ENCODE measurements at places on chromosomes 12 and 14. TPM values are rescaled to one million over a fixed set of nuclear protein-coding genes. Genes with fewer than 3 reads are reported as not detected.
A peak's percentile ranks its signal among the peaks of the same experiment; 100 is the strongest.

GRCh38 chr12:51424662-51425539 is at the start of gene SLC4A8:
Gene SLC4A8 (plus strand): TSS chr12:51424831. CDS start chr12:51424988, 157 bp downstream.
- no peaks in the 10 kb centered on the region for H3K36me3 ChIP-seq
- DNase-seq, result peak; percentile 97
- H3K27ac ChIP-seq, result no peak within 1 kb of the TSS
- no peaks in the 10 kb centered on the region for H3K4me1 ChIP-seq
- peak within 1 kb of the TSS; percentile 35 for H3K4me3 ChIP-seq

DNA sequence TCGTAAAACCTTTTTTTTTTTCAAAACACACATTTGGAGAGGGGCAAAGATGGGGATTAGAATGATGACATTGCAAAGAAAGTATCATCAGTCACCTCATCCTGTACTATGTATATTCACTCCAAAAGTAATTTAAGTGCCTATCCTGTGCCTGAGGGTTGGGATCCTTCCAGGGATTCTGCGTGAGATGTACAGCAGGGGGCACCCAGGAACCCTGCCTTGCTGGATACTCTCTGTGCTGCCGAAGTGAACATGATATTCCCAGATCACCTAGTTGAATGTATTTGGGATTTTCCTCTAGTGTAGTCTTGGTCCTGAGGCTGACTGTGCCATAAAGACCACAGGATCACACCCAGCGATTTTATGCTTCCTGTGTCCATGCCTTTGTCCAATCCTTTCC is 372.7 kb downstream of the IPO8 start:
- no peaks in the 10 kb centered on the region for H3K4me1 ChIP-seq
- no peak overlapping the region for H3K27ac ChIP-seq
- no peaks in the 10 kb centered on the region for H3K27me3 ChIP-seq

- no peak overlapping the region for H3K27ac ChIP-seq
- H3K27me3 ChIP-seq, result no peaks in the 10 kb centered on the region
- no peak overlapping the region for H3K4me3 ChIP-seq
- peaks cover 6% of the 10 kb centered on the region for H3K4me1 ChIP-seq
- no peak for DNase-seq
- no peaks in the 10 kb centered on the region for H3K36me3 ChIP-seq
Observed at GRCh38 chr12:64582114-64582513, 28.2 kb upstream of the RASSF3 start.

DNA sequence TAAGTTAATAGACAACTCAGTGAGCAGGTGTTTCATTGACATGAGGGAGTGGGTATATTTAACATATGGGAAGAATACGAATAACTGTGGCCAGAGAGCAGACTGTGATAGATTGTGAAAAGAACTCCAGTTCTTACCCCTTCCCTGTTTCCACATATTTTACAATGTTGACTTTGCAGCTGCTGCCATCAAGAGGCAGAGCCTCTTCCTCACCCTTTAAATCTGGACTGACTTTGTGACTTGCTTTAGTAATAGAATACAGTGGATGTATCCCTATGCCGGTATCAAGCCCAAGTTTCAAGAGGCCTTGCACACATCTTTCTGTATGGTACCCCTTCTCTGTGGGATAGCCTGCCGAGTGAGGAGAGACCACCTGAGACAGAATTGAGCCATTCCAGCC is 356.7 kb downstream of the ETNK1 start:
- H3K4me1 ChIP-seq, result no peaks in the 10 kb centered on the region
- H3K27me3 ChIP-seq, result no peaks in the 10 kb centered on the region
- H3K4me3 ChIP-seq, result no peak overlapping the region

- H3K4me3 ChIP-seq, result no peak overlapping the region
- H3K27me3 ChIP-seq, result no peaks in the 10 kb centered on the region
- no peak overlapping the region for H3K27ac ChIP-seq
Observed at GRCh38 chr14:105173901-105174894, 5.6 kb upstream of the JAG2 start.

DNA sequence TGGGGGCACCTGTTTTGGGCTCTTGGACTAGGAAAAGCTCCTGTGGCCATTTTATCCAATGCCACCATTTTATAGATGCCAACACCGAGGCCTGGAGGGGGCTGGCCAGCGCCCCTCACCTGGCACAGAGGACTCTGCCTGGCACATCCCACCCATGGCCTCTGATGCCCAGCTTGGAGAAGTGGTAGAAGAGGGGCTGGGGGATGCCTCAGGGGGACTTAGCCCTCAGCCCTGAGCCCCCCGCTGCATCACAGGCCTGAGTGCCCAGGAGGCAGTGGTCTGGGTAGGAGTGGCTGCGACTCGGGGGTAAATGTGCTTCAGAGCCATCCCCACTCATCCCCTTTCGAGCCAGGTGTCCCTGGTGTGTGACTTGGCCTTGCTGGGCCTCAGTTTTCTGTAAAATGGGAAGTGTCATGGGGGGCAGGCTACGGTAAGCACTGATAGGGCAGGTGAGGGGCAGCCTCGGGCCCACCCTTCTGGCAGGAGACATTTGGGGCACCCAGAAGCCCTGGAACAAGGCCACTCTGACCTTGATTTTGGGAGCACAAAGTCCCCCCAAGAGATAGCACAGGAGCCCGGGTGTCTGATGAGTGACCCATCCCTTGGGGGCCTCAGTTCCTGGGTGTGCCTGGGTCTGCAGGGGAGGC is 22.5 kb downstream of the SH2B3 start:
- H3K27me3 ChIP-seq, result no peaks in the 10 kb centered on the region
- no peaks in the 10 kb centered on the region for H3K36me3 ChIP-seq
- peak overlapping the region; percentile 84 for H3K27ac ChIP-seq
- H3K4me1 ChIP-seq, result no peaks in the 10 kb centered on the region
- no peak overlapping the region for H3K4me3 ChIP-seq

- H3K27me3 ChIP-seq, result no peaks in the 10 kb centered on the region
- H3K36me3 ChIP-seq, result no peaks in the 10 kb centered on the region
- DNase-seq, result no peak
- H3K27ac ChIP-seq, result no peak overlapping the region
- H3K4me3 ChIP-seq, result no peak overlapping the region
- no peaks in the 10 kb centered on the region for H3K4me1 ChIP-seq
Observed at GRCh38 chr12:110365489-110366320, 37.8 kb downstream of the ANAPC7 start.

- DNase-seq, result peak; percentile 78
- peaks cover 19% of the 10 kb centered on the region for H3K4me1 ChIP-seq
- no peak overlapping the region for H3K27ac ChIP-seq
- no peaks in the 10 kb centered on the region for H3K36me3 ChIP-seq
- peak overlapping the region; percentile 73 for H3K4me3 ChIP-seq
- peaks cover 3% of the 10 kb centered on the region for H3K27me3 ChIP-seq
Observed at GRCh38 chr14:95515596-95516552, 576 bp downstream of the SYNE3 start.

GRCh38 chr14:75070383-75070782 is 942 bp downstream of the ZC2HC1C start:
- no peaks in the 10 kb centered on the region for H3K36me3 ChIP-seq
- no peaks in the 10 kb centered on the region for H3K27me3 ChIP-seq
- peak; percentile 69 for DNase-seq
- H3K4me3 ChIP-seq, result peak overlapping the region; percentile 82
- H3K27ac ChIP-seq, result peak overlapping the region; percentile 72

DNA sequence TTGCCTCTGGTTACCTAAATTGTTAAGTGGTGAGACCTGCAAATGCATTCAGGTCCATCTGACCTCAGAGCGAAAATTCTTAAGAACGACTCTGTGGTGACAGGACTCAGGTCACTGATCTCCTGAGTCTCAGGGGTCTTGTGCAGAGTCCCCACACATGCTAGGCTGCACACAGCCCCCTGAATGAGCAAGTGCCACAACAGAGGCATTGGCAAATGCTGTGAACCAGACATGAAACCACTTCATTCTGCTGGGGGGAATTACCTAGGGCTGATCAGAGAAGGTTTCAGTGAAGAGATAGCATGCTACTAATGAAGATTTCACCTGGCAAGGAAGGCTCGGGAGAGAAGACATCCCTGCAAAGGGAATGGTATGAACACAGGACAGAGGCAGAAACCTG is 281.6 kb downstream of the ITPR2 start:
- peaks cover 4% of the 10 kb centered on the region for H3K36me3 ChIP-seq
- H3K4me1 ChIP-seq, result no peaks in the 10 kb centered on the region
- no peak for DNase-seq
- no peak overlapping the region for H3K27ac ChIP-seq

DNA sequence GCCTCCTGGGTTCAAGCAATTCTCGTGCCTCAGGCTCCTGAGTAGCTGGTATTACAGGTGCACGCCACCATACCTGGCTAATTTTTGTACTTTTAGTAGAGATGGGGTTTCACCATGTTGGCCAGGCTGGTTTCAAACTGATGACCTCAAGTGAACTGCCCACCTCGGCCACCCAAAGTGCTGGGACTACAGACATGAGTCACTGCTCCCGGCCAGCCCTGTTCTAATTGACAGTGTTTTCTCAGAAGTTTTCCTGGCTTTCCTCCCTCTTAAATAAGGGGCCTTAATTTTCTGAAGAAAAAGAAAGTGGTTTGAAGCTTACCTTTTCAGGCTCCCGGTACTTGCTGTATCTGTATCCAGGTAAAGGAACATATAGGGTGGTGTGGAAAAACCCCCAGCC is 1.7 kb downstream of the HAL start:
- no peaks in the 10 kb centered on the region for H3K36me3 ChIP-seq
- no peak overlapping the region for H3K27ac ChIP-seq
- no peaks in the 10 kb centered on the region for H3K27me3 ChIP-seq
- DNase-seq, result no peak
- H3K4me1 ChIP-seq, result no peaks in the 10 kb centered on the region

DNA sequence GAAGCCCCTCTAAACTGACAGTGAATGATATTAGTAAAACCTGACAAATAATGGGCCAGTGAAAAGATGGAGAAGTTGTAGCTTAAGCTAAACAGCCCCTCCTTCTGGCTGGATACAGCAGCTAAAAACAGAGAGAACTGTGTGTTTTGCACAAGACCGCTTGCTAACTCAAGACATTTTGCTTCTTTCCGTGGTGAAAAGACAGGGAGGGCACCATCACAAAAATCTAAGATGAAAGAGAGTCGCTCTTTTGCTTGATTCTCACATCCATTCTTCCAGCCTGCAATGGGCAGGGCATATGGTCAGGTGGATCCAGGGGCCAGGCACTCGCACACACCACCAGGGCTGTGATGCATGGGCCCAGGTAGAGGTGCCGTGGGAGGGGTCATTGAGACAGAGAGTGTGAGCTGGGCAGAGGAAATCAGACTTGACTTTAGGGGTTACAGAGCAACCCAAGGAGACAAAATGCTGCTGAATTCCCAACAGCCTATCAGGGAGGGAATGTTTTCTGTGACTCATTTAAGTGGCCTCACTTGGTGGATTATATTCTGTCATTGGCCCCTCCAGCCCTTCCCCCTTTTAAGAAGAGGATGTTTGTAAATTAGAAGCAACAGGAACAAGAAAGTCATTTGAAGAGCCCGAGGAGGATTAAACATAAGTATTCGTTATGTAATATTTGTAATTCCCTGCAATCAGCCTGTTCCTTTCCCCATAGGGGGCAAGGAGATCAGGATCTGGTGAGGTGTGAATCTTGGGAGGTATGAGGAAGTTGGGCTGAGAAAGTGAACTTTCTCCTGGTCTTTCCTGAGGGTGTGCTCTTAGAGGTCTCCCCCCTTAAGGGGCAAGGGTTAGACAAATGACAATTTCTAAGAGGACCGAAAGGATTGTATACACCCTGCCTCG is 12.3 kb downstream of the EMP1 start:
- no peak for DNase-seq
- H3K4me1 ChIP-seq, result peaks cover 6% of the 10 kb centered on the region
- no peak overlapping the region for H3K4me3 ChIP-seq
- H3K36me3 ChIP-seq, result no peaks in the 10 kb centered on the region
- H3K27ac ChIP-seq, result peak overlapping the region; percentile 2

DNA sequence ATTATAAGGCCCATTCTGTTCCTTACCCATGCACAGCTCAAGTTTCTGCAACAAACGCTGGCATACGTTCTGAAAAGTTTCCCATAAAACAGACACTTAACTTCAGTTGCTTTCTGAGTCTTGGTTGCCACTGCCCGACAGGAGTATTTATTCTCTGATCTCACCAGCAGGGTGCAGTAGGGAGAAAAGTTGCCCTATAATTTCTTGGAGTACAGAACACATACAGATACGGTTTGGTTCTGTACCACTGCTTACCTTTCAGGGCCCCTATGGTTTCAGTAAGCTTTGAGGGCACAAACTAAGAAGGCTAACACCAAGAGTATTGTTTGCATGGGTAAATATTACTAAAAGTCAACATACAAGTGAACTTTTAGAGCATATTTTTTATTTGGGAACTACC is 77.9 kb downstream of the SPATA7 start:
- no peak overlapping the region for H3K4me3 ChIP-seq
- H3K36me3 ChIP-seq, result peaks cover 24% of the 10 kb centered on the region
- no peaks in the 10 kb centered on the region for H3K27me3 ChIP-seq
- no peak overlapping the region for H3K27ac ChIP-seq
- H3K4me1 ChIP-seq, result no peaks in the 10 kb centered on the region

- H3K4me1 ChIP-seq, result peaks cover 12% of the 10 kb centered on the region
- H3K27me3 ChIP-seq, result no peaks in the 10 kb centered on the region
- H3K27ac ChIP-seq, result no peak overlapping the region
- no peak for DNase-seq
Observed at GRCh38 chr12:95198914-95199313, 18.4 kb downstream of the FGD6 start.

DNA sequence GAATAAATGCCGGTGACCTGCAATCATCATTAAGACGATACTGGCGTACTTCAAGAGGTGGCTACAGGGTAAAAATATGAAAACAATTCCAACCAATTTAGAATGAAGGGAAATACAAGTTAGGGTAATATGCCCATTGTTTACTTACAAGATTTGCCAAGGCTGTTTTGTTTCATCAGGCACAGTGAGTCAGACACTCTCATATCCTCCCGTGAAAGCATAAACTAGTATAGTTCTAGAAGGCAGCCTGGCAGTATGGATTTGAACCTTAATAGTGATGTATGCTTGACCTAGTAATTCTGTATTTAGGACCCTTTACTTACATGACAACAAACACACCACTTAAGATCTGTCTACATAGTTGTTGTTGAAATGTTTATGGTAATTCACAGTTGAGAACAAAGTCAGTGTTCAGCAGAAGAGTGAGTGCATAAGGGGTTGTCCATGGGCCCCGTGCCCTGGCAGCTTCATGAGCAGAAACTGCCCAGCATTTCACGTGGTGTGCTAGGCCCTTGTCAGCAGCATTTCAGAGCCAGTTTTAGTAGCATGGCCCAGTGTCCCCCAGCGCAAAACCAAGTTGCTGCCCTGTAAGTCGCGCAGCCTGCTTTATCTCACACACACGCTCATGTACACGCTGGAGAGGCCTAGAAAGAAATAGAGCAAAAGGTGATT is 80.8 kb downstream of the EP400 start:
- no peak for DNase-seq
- no peaks in the 10 kb centered on the region for H3K4me1 ChIP-seq
- H3K4me3 ChIP-seq, result no peak overlapping the region
- no peaks in the 10 kb centered on the region for H3K27me3 ChIP-seq

- H3K4me3 ChIP-seq, result no peak overlapping the region
- no peak for DNase-seq
- no peaks in the 10 kb centered on the region for H3K4me1 ChIP-seq
- H3K27me3 ChIP-seq, result no peaks in the 10 kb centered on the region
Observed at GRCh38 chr14:73289308-73289707, 52.0 kb downstream of the PAPLN start.

- peaks cover 14% of the 10 kb centered on the region for H3K4me1 ChIP-seq
- H3K4me3 ChIP-seq, result no peak overlapping the region
- no peak for DNase-seq
Observed at GRCh38 chr12:26287671-26288381, 92.5 kb downstream of the SSPN start.

Gene AKAP3
- 2.7 TPM for total RNA-seq

Gene SYCP3
- total RNA-seq, result 0.25 TPM

Gene ADAM21
- total RNA-seq, result 0.13 TPM

Gene TMTC1
- 58.8 TPM for total RNA-seq

Gene TAS2R7
- not detected for total RNA-seq

Data from kidney (tissue), 22 donors.